ENCODE measurements at places on chromosomes 12 and 14.
A peak's percentile ranks its signal among the peaks of the same experiment; 100 is the strongest.

- no peak for DNase-seq
Measured at GRCh38 chr14:95039993-95040348, 117.4 kb downstream of the DICER1 start.

- DNase-seq, result no peak
Measured at GRCh38 chr14:72560331-72560730, 333.6 kb downstream of the DPF3 start.

- DNase-seq, result no peak
Measured at GRCh38 chr14:88998027-88998426, 173.6 kb downstream of the TTC8 start.

DNA sequence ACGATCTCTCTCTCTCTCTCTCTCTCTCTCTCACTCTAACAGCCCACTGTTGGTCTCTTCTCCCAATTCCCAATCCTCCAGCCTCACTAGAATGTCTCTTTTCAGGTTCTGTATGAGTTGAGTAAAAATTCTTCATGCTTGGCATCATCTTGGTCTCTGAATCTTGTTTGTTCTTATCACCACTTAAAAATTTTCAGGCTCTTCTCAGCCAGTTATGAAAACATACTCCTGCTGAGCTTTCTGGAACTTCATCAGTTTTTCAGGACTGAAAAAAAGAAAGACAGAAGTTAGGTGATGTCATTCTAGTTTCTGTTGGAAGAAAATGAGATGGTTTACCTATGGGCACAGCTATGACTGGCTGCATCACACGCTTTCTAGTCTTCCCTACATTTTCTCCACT is 11.5 kb upstream of the IL22 start:
- DNase-seq, result no peak

DNA sequence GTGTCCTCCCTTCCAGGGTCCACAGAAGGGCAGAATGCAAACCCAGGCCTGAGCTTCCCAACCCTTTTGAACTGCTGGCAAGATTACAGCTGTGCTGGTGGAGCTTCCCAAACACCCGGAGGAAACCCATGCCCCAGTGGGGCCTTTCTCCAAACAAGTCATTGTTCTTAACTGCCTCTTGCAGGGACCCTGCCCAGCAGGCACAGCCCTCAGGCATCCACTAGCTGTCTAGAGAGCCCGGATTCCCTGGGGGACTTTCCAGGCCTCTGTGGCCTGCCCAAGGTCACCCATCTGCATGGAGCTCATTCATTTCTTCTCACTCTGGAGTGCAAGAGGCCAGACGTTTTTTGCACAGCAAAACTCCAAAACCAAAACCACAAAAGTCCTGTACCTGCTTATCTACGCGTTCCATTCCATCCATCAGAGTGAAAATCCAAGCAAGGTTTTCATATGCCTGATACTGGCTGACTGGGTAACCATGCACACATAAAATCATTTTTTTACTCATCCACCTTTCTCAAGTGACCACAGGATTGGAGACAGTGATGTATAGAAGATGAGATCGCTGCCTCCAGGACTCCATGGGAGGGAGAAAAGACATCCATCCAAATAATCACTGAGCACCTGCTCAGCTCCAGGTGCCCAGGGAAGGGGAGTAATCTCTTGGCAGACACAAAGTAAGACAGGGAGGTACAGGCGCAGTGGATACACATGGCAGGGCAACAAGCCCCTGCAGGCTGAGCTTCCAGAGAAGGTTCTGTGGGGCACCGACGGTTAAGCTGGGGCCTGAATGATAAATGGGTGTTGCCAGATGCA is 17.2 kb upstream of the BDKRB2 start:
- DNase-seq, result no peak

DNA sequence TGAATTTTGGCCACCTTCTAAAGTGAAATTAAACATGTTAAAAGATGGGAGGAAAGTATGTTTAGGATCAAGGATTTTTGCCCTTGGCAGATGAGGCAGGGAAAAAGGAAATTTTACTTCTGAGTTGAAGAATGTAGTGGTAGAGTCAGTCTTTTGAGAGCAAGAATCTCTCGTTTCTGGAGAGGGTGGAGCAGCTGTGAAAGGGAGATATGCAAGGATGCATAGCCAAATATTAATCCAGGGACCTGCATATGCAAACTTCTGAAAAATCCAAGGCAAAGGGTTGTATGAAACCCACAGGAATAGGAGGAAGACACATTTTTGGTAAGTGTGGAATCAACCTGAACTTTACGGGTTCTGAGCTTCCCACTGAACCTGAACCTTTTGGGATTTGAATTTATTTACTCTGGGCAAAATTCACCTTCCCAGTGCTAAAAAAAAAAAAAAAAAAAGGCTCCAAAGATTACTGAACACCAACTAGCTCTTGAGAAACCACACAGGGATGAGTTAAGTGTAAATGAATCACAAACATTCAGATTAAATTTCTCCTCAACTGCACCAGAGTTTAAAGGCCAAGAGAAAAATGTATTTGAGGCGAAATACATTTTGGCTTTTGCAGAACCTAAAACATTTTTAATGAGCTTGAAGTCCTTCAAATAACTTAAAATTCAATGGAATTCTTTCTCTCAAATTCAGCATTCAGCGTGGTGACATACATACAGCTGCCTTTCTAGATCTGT is 187.1 kb upstream of the CDKN3 start:
- no peak for DNase-seq

- DNase-seq, result no peak
Measured at GRCh38 chr12:28536088-28536487, 345.8 kb downstream of the CCDC91 start.

DNA sequence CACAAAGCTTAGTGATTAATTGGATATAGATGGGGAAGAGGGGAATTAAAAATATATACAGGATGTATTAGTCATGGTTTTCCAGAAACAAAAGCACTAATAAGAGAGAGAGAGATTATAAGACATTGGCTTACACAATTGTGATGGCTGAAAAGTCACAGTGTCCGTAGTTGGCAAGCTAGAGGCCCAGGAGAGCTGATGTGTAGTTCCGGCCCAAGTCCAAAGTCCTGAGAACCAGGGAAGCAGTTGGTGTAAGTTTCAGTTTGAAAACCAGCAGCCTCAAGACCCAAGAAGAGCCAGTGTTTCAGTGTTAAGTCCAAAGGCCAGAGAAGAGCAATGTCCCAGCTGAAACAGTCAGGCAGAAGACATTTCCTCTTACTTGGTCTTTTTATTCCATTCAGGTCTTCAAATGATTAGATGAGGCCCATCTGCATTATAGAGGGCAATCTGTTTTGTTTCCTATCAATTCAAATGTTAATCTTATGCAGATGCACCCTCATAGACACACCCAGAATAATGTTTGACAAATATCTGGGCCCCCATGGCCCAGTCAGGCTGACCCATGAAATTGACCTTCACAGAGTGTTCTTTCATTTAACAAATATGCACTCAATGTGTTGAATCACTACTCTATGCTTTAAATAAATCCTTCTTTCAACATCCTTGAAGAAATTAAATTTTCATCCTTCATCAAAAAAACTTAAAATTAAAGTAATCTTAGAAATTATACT is 67.2 kb upstream of the DIO2 start:
- no peak for DNase-seq

DNA sequence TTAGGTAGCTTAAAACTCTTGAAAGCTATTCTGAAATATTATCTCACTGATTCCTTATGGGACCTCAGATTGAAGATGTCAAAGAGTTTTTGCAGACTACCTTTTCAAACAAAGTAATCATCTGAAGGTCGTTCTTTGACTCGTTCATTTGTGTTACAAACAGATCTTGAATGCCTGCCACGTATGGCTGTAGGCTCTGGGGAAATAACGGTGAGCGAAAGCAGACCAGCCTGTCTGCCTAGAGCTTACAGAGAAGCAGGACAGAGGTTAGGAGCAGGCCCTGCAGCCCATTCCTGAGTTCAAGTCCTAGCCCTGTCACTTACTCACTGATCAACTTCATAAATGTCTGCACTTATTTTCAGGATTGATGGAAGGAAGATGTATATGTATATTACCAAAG is 83.6 kb downstream of the FLRT2 start:
- DNase-seq, result no peak

- DNase-seq, result no peak
Measured at GRCh38 chr12:68303850-68304249, 28.3 kb downstream of the MDM1 start.

GRCh38 chr12:5745251-5745888 is 199.7 kb downstream of the ANO2 start:
- DNase-seq, result peak; percentile 51

DNA sequence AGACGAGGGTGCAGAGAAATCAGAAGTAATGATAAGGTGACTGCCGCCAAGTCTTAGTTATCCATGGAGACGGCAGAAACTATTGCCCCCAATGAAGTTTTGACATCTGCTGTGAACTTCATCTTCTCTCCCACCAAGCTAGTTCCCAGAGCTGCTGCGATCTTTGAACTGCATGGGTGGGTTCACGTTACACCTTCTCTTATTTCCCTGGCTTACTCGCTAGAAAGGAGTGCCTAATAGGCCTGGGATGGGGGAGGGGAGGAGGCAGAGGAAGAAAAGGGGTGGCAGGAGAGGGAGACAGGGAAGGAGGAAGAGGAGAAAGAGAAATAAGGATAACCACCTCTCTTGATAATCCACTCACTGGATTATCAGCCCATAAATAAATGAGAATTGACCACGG is 157.1 kb downstream of the NTF3 start:
- DNase-seq, result no peak

Measured in CD4-positive, alpha-beta T cell (primary cell).